ENCODE measurements at places on chromosomes 3 and 15. TPM values are rescaled to one million over a fixed set of nuclear protein-coding genes. Genes with fewer than 3 reads are reported as not detected.

- peak overlapping the region; percentile 63 for H3K27ac ChIP-seq
- no peak for DNase-seq
- no peak overlapping the region for H3K4me3 ChIP-seq
- peaks cover 7% of the 10 kb centered on the region for H3K27me3 ChIP-seq
These were observed 14.9 kb upstream of the ALCAM start for GRCh38 chr3:105351821-105352220.

DNA sequence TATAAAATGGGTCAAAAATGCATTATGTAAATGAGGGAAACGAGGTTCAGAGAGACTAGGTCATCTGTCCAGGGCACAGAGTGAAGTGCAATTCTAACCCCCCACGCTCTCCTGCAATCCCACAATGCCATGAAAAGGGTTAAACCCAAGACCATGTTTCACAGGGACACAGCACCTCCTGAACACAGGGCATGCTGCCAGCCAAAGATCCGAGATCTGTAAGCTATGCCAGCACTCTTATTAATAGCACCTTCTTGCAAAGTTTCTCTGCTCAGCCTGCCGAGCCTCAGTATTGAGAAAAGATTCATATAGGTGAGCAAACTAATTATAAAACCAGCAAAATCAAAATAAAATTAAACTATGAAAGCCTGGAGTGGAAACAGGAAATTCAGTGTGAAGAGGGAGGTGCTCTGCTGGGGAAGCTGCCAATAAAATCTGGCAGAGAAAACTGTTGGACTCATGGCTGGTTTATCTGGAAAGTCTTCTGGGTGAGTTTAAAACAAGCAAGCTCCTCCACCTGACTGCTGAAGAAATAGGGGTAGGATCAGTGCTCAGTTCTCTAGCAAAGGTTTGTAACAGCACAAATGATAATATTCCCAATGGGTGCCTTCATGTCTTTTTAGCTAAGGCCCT lies 50.3 kb downstream of the LRIG1 start:
- peaks cover 47% of the 10 kb centered on the region for H3K4me1 ChIP-seq
- H3K36me3 ChIP-seq, result peaks cover 4% of the 10 kb centered on the region
- H3K27me3 ChIP-seq, result no peaks in the 10 kb centered on the region
- DNase-seq, result no peak
- H3K4me3 ChIP-seq, result peak overlapping the region; percentile 22

SCAANT1 gene
- not detected for total RNA-seq

DNA sequence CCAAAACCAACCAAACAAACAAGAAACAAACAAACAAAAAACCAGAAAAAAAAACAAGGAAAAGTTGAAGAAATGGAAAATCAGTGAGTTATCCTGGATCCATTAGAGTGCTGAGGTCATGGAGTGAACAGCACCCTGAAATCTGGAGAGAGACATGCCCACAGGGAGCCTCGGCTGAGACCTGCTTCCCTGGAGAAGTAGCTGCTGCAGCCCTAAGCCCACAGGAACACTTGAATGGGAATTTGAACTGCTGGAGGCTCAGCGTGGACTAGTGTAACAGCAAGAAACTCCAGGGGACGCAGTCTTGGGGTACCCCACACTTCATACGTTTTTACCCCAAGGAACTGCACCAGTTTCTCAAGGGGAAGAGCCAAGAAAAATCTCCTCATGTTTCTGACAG lies 144.1 kb upstream of the UBE3A start:
- H3K36me3 ChIP-seq, result no peaks in the 10 kb centered on the region
- no peaks in the 10 kb centered on the region for H3K4me1 ChIP-seq
- no peak overlapping the region for H3K4me3 ChIP-seq
- no peaks in the 10 kb centered on the region for H3K27me3 ChIP-seq

DNA sequence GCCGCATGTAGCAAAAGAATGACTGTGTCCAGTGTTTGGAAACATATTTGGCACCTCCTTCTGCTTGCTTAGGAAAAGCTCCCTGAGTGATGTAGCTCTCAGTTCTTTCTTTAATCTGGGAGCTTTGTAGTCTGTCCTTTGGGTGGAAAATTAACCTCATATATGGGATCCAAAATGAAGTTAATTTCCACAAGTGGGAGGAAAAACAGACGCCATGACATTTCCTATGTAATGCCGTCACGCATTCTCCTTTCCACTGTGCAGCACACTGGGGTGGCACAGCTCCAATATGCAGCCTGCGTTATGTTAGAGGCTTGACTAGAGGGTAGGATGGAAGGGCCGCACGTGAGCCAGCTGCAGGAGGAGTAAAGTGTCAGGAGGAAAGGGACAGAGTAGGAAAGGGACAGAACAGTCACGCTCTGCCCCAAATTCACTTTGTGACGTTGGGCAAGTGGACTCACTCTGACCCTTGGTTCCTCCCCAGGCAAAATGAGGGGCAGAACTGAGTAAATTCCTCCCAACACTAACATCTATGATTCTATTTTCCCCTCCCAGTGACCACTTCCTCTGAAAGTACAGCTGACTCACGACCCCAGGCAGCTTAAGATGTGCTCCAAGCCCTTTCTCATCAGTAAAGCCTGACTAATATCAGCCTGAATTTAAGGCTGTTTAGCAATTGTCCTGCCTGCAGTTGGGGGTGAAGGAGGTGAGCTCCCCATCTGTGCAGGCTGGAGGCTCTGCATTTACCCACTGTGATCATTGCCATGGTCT lies 176.5 kb upstream of the PFN2 start:
- DNase-seq, result no peak
- H3K36me3 ChIP-seq, result no peaks in the 10 kb centered on the region
- no peak overlapping the region for H3K4me3 ChIP-seq

DNA sequence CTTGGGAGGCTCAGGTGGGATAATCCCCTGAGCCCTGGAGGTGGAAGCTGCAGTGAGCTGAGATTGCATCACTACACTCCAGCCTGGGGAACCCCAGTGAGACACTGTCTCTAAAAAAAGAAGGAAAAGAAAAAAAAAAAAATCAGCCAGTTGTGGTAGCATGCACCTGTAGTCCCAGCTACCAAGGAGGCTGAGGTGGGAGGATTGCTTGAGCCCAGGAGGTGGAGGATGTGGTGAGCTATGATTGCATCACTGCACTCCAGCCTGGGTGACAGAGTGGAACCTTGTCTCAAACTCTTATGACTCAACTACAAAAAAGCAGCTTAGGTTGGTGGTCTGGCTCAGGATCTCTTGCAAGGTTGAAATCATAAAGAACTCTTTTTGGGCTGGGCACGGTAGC lies 19.3 kb upstream of the GPX1 start:
- H3K27ac ChIP-seq, result peak overlapping the region; percentile 18
- no peaks in the 10 kb centered on the region for H3K27me3 ChIP-seq
- peaks cover 32% of the 10 kb centered on the region for H3K36me3 ChIP-seq

GOLGA6D gene
- total RNA-seq, result not detected
